Heart right ventricle (tissue), 16 donors: ENCODE measurements at places on chromosomes 1 and 21. TPM values are rescaled to one million over a fixed set of nuclear protein-coding genes. Genes with fewer than 3 reads are reported as not detected.

- no peak for DNase-seq
- no peaks in the 10 kb centered on the region for H3K4me1 ChIP-seq
- no peaks in the 10 kb centered on the region for H3K36me3 ChIP-seq
These were observed 31.2 kb upstream of the PALMD start for GRCh38 chr1:99614728-99615127.

- H3K36me3 ChIP-seq: no peaks in the 10 kb centered on the region
- no peaks in the 10 kb centered on the region for H3K27me3 ChIP-seq
- H3K4me3 ChIP-seq: no peak overlapping the region
- H3K27ac ChIP-seq: no peak overlapping the region
- peaks cover 35% of the 10 kb centered on the region for H3K4me1 ChIP-seq
These were observed 192.0 kb downstream of the DHRS3 start for GRCh38 chr1:12426030-12426429.

Gene DDAH1
- 15.9 TPM for total RNA-seq

DNA sequence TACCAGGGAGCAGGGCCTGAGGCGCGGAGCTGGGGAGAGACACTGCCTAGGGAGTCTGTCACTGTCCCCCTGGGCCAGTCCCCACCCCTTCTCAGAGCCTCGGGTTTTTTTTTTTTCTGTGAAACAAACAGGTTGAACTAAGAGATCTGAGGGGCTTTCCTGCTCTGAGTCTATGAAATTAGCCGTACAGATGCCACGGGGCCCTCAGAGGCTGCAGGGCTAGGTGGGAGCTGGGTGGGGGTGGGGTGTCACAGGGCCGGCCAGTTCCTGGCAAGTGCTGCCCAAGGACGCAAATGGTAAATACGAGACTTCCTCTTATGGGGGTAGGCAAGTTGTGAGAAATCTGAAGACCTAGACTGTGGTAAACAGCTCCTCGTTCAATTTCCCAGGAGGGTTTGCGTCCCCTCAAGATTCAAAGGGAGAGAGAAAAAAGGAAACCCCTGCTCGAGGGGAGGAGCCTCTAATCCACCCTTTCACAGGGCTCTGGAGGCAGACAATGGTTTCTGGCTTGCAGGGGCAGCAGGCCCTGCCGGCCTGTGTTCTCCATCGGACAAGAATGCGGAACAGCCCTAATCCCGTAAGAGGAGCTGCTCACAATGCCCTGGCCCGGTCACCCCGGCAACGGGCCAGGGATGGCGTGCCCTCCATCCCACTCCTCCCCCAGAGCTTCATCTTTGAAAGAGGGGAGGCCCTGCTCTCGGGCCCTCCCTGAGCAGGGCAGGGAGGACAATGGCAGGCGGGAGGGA is 7.8 kb downstream of the NUAK2 start:
- peaks cover 47% of the 10 kb centered on the region for H3K4me1 ChIP-seq
- no peaks in the 10 kb centered on the region for H3K27me3 ChIP-seq
- no peaks in the 10 kb centered on the region for H3K36me3 ChIP-seq
- no peak overlapping the region for H3K4me3 ChIP-seq
- peak; percentile 56 for DNase-seq
- peak overlapping the region; percentile 56 for H3K27ac ChIP-seq

Gene POU3F1
- not detected for total RNA-seq

- peak overlapping the region; percentile 29 for H3K27ac ChIP-seq
- no peak overlapping the region for H3K4me3 ChIP-seq
- H3K36me3 ChIP-seq: no peaks in the 10 kb centered on the region
- H3K4me1 ChIP-seq: peaks cover 10% of the 10 kb centered on the region
- H3K27me3 ChIP-seq: no peaks in the 10 kb centered on the region
These were observed 337.9 kb downstream of the TBX15 start for GRCh38 chr1:118650107-118650807.

DNA sequence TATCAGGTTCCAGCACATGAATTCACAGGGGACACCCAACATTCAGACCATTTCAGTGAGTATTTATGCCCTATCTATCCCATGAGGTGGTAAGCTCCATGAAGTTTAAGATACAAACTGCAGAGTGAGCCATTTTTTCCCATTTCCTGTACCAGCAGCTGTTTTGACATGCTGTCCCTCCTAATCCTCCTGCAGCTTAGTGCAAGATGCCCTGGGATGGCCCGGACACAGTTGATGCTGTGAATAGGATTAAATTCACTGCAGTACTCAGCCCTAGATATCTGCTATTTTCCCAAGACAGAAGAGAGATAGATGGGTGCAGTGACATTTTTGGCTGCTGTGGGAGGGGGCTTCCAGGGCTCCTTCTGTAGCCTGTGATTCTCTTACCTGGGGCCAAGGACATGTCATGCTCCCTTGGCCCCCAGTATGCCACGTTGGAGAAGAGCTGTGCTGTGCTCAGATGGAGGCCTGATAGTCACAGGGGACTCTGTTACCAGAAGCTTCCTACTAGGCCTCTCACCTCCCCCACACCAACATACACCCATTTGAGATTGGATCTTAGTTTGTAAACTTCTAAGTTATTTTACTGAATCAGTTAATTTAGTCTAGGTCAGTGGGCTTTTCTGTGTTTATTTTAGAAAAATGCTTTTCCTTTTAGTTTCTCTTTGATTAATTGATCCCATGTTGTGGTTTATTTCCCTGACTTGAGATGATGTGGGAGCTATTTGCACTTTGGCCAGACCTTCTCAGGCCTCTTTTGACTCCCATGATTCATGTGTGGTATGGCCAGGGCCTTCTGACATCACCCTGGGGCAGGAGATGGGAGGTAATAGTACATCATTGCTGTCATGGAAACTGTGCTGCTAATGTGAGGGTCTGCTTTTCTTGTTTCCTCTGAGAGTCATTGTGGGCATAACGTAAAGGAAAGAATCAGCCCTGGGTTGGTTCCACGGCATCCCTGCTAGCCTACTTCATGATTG is 92.6 kb downstream of the ST3GAL3 start:
- no peaks in the 10 kb centered on the region for H3K4me1 ChIP-seq
- no peak overlapping the region for H3K4me3 ChIP-seq
- no peak for DNase-seq
- H3K27me3 ChIP-seq: no peaks in the 10 kb centered on the region
- no peak overlapping the region for H3K27ac ChIP-seq

- peaks cover 20% of the 10 kb centered on the region for H3K4me1 ChIP-seq
- DNase-seq: no peak
- H3K27ac ChIP-seq: no peak overlapping the region
- H3K36me3 ChIP-seq: no peaks in the 10 kb centered on the region
These were observed 623 bp downstream of the PTPRF start for GRCh38 chr1:43531107-43531905.

Gene YRDC
- total RNA-seq: 5.5 TPM

DNA sequence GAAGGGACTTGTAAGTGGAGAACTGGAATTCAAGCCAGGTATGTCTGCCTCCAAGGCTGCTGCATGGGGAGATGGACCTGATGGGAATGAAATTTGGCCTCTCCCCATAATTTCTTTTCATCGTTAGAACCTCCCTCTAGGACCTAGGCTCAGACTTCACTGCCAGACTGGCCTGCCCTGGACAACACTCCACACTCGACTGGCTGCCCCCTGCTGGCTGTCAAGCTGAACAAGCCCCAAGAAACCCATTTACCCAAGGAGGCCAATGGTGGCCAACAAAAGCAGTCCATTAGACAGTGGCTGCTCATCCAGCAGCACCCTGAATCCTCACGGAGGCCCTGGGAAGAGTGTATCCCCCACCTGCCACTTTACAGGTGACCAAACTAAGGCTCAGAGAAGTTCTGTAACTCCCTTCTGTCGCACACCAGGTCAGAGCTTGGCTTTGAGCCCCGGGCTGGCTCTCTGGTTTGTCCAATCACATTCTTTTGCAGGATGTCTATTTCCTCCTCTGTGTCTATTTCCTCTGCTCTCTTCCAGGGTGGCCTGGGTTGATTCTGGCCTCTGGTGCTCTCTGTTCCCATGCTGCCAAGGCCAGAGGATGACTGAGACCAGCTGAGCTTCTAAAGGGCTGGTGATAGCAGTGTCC is 3.8 kb downstream of the RNF186 start:
- H3K4me3 ChIP-seq: no peak overlapping the region
- no peaks in the 10 kb centered on the region for H3K4me1 ChIP-seq
- H3K27me3 ChIP-seq: no peaks in the 10 kb centered on the region
- no peak overlapping the region for H3K27ac ChIP-seq
- H3K36me3 ChIP-seq: no peaks in the 10 kb centered on the region

GRCh38 chr1:156640842-156641706 is 843 bp upstream of the BCAN start:
- H3K4me3 ChIP-seq: peak overlapping the region; percentile 50
- H3K27me3 ChIP-seq: peaks cover 96% of the 10 kb centered on the region
- H3K36me3 ChIP-seq: no peaks in the 10 kb centered on the region
- H3K4me1 ChIP-seq: peaks cover 8% of the 10 kb centered on the region
- DNase-seq: no peak
- no peak overlapping the region for H3K27ac ChIP-seq

DNA sequence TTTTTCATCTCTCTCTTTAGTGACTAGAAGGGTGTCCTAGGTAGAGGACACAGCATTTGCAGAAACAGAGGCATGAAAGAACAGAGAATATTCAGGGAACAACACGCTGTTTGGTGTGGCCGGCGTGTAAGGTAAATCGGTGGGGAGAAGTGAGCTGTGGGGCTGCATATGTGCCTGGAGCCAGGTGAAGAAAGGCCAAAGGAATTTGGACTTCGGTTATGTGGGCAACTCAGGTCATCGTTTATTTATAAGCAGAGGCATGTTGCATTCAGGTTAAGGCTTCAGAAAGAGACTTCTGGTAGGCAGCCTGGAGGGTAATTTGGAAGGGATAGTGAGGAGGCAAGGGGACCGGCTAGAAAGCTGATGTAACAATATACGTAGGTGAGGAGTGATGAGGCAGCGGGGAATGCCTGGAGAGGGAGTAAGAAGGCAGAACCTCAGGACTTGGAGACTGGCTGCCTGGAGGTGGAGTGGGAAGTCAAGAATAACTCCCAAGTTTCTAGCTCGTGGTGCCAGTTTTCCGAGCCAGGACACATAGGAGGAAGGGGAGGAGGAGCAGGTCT is 64.1 kb upstream of the ACOT11 start:
- no peak overlapping the region for H3K4me3 ChIP-seq
- no peak for DNase-seq
- no peaks in the 10 kb centered on the region for H3K27me3 ChIP-seq
- H3K27ac ChIP-seq: no peak overlapping the region

DNA sequence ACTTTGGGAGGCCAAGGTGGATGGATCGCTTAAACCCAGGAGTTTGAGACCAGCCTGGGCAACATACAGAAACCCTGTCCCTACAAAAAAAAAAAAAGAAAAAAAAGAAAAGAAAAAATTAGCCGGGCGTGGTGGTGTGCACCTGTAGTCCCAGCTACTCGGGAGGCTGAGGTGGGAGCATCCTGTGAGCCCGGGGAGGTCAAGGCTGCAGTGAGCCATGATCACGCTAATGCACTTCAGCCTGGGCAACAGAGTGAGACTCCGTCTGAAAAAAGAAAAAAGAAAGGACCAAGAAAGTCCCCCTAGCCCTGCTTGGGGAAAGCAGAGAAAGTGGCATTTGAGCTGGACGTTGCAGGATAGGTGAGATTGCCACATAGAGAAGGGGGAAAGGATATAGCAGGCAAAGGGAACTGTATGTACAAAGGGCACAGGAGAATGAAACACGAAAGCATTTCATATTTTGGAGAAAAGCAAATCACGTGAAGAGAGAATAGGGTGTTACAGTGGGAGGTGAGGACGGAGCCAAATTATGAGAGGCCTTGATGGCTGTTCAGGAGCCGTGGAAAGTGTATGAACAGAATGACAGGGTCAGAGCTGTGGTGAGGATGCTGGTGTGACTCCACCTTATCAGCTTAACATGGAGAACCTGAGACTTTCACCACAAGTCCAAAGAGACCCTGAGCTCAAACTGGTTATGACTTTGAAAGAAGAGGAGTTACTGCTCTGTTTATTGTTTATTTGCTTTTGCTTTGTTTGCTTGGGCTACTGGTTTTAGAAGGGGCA is 19.5 kb upstream of the LRIG2 start:
- H3K27ac ChIP-seq: no peak overlapping the region
- H3K27me3 ChIP-seq: no peaks in the 10 kb centered on the region
- no peak overlapping the region for H3K4me3 ChIP-seq
- no peak for DNase-seq
- H3K4me1 ChIP-seq: no peaks in the 10 kb centered on the region

Gene RHCE
- 0.99 TPM for total RNA-seq

Gene STIL
- 0.44 TPM for total RNA-seq

Gene CDC42SE1
- total RNA-seq: 26.1 TPM

Gene NTMT2
- 3.2 TPM for total RNA-seq

DNA sequence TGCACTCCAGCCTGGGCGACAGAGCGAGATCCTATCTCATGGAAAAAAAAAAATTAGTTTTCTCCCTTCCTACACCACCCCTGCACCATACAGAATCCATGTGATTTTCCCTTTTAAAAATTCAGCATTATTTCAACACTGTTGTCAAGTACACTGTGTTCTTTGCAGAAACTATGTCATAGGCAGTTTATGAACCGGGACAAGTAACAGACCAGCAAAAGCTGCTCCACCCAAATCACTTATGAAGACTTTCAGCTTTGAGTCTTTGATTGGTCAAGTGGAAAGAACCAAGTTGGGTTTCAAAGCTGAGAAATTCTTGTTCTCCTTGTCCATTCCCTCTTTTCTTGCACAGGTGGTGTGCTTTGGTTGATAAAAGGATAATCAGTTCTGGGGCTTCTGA is 173.0 kb downstream of the CDC7 start:
- no peaks in the 10 kb centered on the region for H3K4me1 ChIP-seq
- no peaks in the 10 kb centered on the region for H3K27me3 ChIP-seq
- DNase-seq: no peak
- H3K4me3 ChIP-seq: no peak overlapping the region
- H3K36me3 ChIP-seq: no peaks in the 10 kb centered on the region
- H3K27ac ChIP-seq: no peak overlapping the region

DNA sequence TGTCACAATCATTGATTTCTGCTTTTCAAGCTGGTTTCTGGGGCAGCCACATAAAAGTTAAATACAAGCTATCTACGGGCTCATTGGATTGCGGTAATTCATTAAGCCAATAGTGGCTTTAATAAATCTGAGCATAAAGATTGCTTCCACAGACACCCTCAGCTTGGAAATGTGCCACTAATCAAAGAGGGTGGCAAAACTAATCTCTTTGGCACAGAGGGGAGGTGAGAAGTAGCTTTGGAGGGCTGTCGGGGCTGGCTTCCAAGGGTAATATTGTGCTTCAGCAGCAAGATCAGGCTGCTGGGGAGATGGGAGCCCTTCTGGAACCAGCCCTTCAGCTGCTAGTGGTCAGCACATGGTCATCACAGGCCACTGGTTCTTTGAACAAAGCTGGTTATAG is 21.2 kb upstream of the KAZN start:
- no peaks in the 10 kb centered on the region for H3K4me1 ChIP-seq
- H3K36me3 ChIP-seq: no peaks in the 10 kb centered on the region
- no peak for DNase-seq
- H3K27me3 ChIP-seq: peaks cover 5% of the 10 kb centered on the region

Gene DNM3
- 2.5 TPM for total RNA-seq

GRCh38 chr21:34514576-34515115 is 2.6 kb upstream of the KCNE1 start:
- H3K27me3 ChIP-seq: no peaks in the 10 kb centered on the region
- no peak overlapping the region for H3K4me3 ChIP-seq
- no peak overlapping the region for H3K27ac ChIP-seq
- H3K4me1 ChIP-seq: peaks cover 22% of the 10 kb centered on the region
- H3K36me3 ChIP-seq: no peaks in the 10 kb centered on the region

Gene ERO1B
- total RNA-seq: 5.7 TPM
